Stromal cell of bone marrow (primary cell): ENCODE measurements at places on chromosomes 12 and 14.
A peak's percentile ranks its signal among the peaks of the same experiment; 100 is the strongest.

DNA sequence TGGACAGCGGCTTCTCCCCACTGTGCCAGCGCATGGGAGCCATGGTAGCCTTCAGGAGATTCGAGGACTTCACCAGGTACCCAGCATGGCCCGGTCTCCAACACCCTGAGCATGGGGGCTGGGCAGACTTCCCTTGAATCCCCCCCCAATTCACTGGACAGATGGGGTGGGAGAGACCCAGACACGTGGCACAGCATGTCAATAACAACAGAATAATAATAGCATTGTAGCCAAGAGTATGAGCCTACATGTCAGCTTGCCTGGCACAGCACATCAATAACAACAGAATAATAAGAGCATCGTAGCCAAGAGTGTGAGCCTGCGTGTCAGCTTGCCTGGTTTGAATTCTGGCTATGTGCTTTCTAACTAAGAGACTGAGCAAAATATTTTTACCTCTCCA is 76.4 kb downstream of the FOXN4 start:
- no peak for DNase-seq

DNA sequence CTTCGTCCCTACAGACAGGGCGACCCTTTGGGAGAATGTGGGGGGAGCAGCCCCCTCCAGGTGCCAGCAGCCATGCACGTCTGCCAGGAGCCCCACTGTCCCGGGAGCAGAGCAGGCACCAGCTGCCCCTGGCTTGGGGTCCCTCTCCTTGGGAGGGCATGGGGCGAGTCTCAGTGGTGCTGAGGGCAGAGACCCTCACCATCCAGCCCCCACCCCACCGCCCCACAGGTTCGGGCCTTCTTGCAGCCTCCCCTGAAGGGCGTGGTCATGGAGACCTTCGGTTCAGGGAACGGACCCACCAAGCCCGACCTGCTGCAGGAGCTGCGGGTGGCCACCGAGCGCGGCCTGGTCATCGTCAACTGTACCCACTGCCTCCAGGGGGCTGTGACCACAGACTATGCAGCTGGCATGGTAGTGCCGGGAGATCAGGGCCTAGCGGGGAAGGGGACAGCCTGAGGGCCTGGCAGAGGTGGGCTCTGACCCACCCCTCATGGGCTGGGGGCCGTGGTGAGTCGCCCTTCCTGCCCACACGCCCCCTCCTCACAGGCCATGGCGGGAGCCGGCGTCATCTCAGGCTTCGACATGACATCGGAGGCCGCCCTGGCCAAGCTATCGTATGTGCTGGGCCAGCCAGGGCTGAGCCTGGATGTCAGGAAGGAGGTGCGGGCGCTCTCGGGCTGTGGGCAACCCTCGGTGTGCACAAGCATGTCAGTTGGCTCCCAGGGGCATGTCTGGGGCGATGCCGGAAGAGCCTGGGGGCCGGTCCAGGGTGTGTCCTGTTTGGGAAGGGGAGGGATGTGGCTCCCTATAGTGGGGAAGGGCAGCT is 18.8 kb downstream of the ASPG start:
- DNase-seq: no peak

DNA sequence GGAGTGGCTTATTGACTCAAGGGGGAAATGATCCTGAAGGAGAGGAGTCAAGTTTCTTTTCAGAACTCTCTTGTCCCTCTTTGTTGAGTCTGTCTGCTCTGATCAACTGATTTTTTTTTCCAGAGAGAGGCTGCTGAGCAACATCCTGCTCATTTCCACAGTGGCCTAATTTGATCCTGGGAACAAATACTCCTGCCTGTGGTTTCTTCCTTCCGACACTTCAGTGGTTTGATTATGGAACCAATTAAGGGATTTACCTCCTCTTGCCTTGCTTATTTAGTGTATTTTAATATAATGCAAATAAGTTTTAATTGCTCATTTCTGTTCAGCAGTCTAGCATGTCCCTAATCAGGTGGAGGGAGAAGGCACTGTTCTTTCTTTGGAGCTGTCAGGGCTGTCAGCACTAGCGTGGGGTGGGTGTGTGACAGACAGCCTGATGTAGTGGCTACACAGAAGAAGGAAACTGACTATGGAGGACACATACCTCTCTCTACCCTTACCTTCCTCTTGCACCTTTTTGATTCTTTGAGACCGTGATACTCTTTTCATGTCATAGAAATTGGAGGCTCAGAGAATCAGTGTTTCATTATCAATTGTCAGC is 344.9 kb upstream of the STXBP6 start:
- DNase-seq: no peak

GRCh38 chr12:13979772-13980378 is 1.5 kb downstream of the GRIN2B start:
- DNase-seq: no peak

- DNase-seq: no peak
Observed at GRCh38 chr12:262817-263216, at the start of gene SLC6A13. Gene SLC6A13, minus strand, starts transcription at chr12:262836. Its CDS starts 2,784 bp downstream, at chr12:260052.

DNA sequence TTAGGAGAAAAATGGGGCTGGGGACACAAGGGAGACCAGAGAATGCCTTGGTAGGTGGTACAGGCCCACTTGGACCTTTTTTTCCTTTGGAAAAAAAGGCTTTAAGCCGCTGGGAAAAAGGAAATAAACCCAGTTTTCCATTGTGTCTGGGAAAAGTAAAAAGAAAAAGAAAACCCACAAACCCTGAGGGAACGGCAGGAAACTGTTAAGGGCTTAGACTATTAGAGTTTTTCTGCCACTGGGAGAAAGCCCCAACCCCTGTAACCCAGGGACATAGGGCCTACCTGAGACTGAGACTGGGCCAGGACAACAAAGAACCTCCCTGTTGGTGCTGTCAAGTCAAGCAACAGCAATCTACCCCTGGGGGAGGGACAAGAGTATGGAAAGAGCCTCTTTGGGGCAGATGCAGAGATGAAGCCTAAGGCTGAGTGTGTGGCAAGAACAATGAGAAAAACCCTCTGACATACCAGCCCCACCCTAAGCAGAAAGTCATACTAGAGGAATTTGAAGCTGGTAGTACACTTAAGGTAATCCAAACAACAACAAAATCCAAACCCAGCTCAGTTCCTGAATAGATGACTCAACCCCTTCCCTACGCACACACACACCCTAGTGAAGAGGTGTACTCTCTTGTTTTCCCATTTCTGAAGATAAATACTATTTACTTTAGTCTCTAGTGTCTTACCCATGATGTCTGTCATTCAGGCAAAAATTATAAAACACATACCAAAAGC is 22.8 kb downstream of the ATF1 start:
- no peak for DNase-seq

DNA sequence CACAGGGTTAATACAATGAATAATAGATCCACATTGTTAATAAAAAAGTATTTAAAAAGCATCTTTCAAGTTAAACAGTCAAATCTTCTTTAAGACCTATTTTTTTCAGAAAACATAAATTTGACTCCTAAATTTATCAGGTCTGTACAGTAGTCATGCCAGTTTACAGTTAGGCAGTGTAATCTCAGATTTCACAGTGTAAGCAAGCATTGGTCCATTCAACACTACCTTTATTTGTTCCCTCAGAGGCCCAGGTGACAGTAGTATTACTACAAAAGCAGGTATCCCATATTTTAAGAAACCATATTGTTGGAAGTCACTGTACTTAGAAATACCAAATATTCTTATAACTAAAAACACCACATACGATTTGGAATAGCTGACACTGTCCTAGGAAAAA is 6.1 kb downstream of the ATP2B1 start:
- DNase-seq: no peak

DNA sequence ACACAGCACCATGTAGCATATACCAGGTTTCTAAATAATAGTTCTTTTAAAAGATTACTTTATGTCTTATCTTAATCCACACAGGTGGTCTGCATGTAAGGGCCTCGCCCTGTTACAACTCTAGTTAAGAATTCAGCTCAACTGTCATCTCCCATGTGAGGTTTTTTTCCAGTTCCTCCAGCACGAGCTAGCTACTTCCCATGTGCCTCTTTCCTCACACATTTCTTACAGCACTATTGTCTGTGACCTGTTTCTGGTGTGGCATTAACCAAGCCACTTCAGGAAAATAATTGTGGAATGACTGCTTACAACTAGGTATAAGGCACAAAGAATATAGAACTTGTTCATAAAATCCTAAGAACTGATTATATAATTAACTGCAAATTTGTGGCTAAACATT is 65.5 kb downstream of the SH2B3 start:
- DNase-seq: no peak

DNA sequence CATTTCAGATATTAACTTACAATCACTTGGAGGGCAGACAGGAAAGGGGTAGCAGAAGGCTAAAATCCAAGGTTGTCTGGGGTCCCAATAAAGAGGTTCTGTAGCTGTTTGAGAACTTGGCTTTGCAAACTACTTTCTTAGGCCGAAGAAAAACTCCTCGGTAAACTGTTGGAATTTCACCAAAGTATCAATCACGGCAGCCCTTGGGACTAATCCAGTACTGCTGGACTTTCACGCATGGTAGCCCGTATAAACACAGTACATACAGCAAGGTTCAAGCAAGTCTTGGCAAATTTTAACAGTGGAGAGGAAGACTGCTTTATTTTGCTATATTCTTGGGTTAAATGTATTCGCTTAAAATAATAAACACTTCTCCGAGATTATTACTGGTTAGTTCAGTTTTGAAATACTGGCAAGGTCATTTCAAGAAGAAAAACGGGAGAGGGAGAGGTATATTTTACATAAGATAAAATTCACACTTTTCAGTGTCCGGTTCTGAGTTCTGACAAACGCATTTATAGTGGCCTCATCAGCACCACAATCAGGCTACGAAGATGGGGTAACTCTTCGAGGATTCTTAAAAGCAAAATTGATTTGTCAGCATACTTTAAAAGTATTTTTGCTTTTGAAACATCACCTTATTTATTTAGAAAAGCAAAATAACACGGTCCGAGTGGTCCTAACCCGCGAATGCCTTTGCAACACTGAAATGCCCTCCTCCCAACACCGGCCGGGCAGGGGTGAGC is 1.3 kb downstream of the SETD3 start:
- no peak for DNase-seq

GRCh38 chr12:12975322-12976077 is 23.5 kb upstream of the GPRC5D start:
- peak; percentile 58 for DNase-seq

DNA sequence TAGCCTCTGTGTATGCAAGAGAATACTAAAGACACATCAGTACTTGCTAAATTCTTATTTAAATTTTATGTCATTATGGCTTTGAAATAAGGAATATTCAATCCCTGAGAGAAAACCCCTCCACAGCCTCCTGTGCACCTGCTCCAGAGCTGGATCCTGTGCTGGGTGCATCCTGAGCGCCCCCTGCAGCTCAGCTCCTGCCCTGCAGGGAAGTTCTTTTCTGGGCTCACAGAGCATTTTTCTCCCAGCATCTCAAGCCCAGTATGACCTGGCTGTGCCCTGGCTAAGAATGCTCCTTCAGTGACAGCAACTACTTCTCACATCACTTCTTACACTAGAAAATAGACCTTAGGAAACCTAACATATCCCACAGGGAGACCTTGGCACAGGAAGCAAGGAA is 1211.7 kb downstream of the TMEM121 start:
- no peak for DNase-seq

DNA sequence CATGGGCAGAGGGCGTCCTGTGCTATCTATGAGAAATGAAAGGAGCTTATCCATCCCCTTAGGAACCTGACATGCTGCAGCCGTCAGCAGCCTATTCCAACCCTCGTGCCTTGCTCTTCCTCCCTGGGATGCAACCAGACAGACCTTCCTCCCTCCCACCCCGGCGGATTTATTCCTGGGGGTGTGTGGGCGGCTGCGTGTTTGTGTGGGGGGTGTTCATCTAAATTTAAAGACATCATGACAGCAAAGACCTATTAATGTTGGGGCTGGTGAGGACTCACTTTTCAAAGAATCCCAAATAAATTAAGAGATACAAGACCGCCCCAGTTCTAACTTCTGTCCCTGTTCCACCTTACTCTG is 52.0 kb downstream of the WSCD2 start:
- no peak for DNase-seq

DNA sequence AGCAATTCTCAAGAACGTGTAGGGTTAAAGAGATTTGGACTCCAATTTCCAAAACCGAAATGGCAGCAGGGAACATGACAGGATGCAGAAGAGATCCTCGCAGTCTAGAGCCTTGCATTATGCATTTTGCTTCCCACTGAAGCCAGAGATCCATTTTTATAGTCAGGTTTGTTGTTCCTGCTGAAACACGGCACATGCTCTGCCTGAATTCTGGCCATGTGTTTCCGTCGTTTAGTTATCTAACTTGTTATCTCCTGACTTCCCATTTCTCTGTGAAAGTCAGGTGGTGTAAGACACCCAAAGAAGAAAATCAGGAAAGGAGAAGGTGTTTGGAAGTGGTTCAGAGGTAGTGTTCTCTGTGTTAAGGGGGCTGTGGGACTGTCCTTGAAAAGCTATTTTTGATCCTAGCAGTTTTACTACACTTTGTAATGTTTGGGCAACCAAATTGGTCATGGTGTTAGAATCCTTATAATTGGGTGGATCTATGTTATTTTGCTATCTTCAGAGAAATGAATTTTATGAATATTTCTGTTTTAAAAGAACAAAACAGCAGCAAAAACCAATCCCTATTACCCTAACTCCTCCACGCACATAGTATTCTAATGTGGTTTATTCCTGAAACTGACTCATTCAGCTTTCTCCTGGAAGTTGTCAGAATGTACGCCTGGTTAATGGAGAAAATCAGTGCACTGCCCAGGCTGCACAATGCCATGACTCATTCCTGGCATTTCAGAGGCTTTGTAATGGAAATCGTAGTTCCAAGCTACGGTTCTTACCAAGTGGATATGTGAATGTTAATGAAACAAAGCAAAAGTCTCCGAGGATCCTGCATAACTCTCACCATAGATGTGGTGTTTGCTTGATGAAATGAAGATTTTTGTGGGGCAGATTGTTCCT is 110.1 kb downstream of the SAMD4A start:
- peak; percentile 96 for DNase-seq

DNA sequence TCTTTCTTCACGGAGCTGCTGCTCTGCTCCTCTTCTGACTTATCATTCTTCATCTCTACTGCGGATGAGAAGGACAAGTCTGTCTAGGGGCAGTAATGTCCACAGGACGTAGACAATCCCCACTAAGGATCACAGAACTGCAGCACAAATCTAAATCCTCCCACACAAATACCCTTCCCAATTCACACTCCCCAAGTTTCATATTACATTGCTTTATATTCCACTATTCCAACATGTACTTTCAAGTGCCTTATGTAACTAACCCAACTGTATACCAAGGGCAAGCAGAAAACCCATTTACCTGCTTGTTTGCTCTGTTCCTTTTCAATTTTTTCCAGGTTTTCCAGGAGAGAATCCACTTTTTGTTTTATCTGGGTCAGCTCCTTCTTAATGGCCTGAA is 55.6 kb upstream of the OR5AU1 start:
- DNase-seq: no peak

DNA sequence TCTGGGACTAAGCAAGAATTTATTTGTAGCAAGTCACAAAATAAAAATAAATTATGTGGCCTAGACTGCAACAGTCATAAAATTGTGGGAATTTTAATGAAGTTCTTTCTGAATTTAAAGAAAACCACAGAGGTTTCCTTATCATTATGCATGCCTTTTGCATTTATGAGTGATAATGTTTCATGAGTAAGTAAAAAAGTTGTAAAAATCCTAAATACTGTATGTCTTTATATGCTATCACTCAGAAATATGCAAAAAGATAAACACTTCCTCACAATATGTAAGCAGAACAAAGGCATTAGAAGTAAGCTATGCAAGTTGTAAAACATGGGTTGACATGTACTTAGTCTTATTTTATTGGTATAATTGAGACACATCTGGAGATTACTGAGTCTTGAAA is 239.4 kb upstream of the PDE3A start:
- no peak for DNase-seq
